ENCODE measurements at places on chromosomes 4 and X. TPM values are rescaled to one million over a fixed set of nuclear protein-coding genes. Genes with fewer than 3 reads are reported as not detected.

DNA sequence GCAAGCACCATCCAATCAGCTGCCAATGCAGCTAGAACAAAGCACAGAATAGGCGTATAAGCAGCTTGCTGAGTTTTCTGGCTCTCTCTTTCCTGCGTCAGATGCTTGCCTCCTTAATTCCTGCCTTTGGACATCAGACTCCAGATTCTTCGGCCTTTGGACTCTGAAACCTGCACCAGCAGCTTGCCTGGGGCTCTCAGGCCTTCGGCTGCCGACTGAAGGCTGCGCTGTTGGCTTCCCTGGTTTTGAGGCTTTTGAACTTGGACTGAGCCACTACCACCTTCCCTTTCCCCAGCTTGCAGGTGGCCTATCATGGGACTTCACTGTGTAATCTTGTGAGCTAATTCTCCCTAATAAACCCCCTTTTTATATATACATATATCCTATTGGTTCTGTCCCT, 6.1 kb downstream of the TMEM192 start:
- DNase-seq: no peak

Gene MXRA5
- polyA plus RNA-seq: 10.1 TPM

DNA sequence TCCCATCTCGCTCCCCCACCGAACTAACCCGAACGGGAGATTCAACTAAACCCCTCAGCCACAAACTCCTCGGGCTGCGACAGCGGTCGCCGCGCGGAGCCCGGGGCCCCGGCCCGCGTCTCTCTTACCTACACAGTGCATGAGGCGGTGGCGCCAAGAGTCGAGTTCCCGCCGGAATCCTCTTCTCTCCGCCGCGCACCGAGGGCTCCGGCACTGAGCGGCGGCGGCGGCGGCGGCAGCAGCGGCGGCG, 160 bp downstream of the LCORL start:
- no peak for DNase-seq

DNA sequence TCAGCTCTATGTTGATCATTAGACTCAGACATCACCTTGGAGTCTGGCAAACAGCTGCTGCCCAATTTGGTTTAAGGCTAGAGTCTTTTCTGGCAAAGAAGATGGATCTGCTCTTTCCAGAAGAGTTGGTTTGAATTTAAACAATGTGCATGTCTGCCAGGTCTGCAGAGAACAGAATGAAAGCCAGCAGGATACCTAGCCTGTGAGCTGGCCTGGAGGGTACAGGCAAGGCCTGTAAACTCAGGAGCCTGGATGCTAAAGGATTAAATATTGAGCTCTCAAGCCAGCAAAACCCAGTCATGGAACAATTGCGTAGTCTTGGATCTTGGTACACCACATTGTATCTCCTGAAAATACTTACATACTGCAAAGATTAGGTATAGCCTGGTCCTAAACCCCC, 15.6 kb upstream of the PDLIM3 start:
- DNase-seq: no peak

All from right renal pelvis (tissue), 4 donors.